Fibroblast of upper back skin (primary cell): ENCODE measurements at places on chromosomes 3 and 15.

GRCh38 chr3:47337656-47338055 is 43.2 kb upstream of the PTPN23 start:
- no peak for DNase-seq

- no peak for DNase-seq
Observed at GRCh38 chr3:12983319-12983718, 89.9 kb downstream of the IQSEC1 start.

GRCh38 chr15:68924866-68925560 is 5.3 kb upstream of the SPESP1 start:
- peak; percentile 76 for DNase-seq

DNA sequence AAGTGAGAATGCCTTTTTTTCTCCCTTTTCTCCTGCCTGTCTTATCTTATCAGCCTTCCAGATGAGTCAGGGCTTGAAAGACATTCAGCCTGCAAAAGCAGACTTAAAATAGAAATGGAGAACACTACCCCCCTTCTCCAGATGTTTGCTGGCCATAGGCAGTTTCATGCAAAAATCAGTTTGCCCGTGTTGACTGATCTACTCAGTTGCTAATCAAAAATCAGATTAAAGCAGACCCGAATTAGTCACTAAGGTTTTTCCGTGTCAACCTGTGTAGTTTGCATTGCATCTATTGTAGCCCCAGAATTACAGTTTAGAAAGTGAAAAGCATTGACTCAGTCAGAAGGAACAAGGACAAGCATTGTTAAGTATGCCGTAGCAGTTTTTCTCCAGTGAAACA is 56.2 kb downstream of the IL5RA start:
- DNase-seq, result no peak

DNA sequence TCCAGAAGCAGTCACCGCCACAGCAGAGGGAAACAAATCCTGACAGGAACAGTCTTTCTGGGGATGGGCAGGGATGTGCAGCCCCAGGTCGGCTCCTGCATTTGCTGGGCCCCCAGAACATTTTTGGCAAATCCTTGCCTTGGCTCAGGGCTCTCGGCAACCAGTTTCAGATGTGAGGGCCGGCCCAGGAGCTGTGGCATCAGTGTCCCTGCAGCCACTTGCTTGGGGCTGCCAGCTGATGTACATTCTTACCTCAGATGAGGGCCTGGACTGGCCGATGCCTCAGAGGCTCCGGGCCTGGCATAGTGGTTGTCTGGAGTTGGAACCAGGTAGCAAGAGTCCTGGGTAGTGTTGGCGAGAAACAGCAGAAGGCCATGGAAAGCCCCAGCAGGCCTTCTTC is 4.2 kb downstream of the CYB561D2 start:
- no peak for DNase-seq

- DNase-seq, result no peak
Observed at GRCh38 chr3:4717363-4717740, 224.2 kb downstream of the ITPR1 start.

DNA sequence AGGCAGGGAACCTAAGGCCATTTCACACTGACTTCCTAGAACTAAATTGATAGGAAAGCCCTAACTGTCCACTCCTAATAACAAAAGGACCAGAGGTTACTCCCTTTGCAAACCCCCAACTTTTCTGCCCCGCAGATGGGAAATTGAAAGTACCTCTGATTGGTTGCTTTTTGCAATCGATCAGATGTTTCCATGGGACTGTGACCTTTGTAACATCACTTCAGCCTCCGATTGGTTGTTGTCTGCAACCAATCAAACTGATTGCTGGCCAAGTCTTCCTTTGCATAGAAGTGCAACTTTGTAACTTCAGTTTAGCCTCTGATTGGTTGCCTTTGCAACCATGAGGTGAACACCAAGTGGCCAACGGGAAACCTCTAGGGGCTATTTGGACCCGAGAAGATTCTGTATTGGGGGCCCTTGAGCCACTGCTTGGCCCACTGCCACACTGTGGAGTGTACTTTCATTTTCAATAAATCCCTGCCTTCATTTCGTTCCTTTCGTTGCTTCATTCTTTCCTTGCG is 11.3 kb upstream of the KNL1 start:
- peak; percentile 19 for DNase-seq
